ENCODE measurements at places on chromosomes 1 and 21. TPM values are rescaled to one million over a fixed set of nuclear protein-coding genes. Genes with fewer than 3 reads are reported as not detected.

DNA sequence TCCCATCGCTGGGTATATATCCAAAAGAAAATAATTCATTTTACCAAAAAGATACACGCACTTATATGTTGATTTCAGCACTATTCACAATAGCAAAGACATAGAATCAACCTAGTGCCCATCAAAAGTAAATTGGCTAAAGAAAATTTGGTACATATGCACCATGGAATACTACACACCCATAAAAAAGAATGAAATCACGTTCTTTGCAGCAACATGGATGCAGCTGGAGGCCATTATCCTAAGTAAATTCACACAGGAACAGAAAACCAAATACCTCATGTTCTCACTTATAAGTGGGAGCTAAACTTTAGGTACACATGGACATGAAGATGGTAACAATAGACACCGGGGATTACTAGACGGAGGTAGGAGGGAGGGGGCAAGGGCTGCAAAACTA, 50.0 kb upstream of the ZNF644 start:
- no peak for DNase-seq

- DNase-seq, result no peak
Observed at GRCh38 chr1:160520582-160520981, 2.5 kb downstream of the SLAMF6 start.

- no peak for DNase-seq
Observed at GRCh38 chr1:169201084-169201619, 94.7 kb downstream of the ATP1B1 start.

- DNase-seq, result no peak
Observed at GRCh38 chr1:172447641-172448040, 3.8 kb upstream of the PIGC start.

- DNase-seq, result no peak
Observed at GRCh38 chr1:1630965-1631781, 800 bp upstream of the MMP23B start.

- DNase-seq, result no peak
Observed at GRCh38 chr1:19313636-19313959, 1.5 kb downstream of the SLC66A1 start.

DNA sequence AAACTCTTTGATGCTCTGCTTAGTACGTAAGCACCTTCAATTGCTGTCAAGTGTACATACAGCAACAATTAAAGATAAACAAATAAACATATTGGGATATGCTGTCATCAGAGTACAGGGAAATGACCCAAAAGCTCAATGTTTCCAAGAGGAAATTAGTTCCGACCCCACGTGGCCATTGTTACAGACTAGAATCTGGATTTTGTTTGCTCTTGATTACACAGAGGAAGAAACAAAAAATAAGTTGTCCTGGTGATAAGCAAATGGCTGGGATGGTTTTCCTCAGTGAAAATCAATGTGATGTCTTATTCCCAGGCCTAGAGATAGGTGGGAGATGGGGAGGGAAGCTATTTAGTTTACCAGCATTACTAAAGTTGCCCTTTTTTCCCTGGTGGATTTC, 113.0 kb upstream of the UBE2U start:
- DNase-seq, result no peak

DNA sequence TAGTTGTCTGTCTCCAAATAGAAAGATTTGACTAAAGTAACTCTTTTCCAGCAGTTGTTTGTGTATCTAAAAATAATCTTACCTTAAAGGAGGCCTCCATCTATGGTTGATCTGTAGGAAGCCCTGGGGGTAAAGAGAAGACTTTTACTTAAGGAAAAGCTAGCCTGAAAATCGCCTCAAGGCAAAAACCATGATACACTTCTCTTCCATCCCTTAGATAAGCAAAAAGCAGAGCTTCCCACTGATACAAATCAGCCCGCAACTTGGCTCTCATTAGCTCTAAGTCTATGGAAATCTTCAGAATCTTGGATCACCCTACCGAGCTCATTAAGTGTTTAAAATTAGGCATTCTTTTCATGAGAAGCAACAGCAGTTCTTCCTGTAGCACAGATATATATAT, 576.9 kb upstream of the PTBP2 start:
- DNase-seq, result no peak

- DNase-seq, result no peak
Observed at GRCh38 chr1:37861151-37861550, 1.8 kb upstream of the MTF1 start.

DNA sequence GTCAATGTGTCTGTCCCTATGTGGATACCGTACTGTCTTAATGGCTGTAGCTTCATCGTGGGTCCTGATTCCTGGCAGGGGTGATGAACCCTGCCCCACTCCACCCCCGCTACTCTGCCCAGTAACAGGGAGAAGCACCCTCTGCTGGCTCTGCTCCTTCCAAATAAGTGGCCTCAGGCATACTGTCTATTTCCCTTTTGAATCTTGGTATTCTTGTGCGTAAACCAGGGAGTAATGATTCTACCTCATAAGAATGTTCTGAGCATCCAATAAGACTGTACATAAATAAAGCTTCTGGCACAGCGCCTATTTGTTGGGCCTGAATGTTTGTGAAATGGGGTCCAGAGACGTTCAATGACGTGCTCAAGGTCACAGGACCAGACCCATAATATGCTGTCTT, 35.2 kb upstream of the CTPS1 start:
- DNase-seq, result no peak

DNA sequence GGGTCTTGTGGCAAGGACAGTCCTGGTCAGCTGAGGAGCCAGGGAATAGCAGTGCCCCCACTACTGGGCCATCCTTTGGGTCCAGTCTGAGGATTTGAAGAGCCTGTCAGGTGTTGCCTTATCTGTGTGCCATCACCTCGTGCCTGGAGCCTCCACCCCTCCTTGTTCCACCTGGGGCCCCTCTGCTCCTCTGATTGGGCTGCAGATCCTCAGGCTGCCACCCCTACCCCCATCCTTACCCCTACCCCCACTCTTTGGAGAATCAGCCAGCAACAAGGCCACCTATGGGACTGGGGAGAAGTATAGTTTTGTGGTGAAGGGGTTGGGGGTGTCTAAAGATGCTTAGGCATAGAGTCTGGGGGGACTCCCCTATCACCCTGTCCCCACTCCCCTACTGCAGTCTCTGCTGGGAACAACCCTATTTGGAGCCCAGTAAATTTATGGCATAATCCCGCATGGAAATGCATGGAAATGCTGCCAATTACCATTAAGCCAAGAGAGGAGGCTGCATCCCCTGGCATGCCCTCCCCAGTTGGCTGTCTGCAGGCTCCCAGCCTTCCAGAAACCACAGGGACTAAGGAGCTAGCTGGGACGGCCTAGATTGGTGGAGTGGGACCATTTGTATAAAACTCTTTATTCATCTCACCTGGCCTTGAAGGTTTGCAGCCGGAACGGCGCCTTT, 142.7 kb upstream of the CSF3R start:
- DNase-seq, result no peak

- no peak for DNase-seq
Observed at GRCh38 chr21:46424621-46425020, 34.1 kb upstream of the DIP2A start.

DNA sequence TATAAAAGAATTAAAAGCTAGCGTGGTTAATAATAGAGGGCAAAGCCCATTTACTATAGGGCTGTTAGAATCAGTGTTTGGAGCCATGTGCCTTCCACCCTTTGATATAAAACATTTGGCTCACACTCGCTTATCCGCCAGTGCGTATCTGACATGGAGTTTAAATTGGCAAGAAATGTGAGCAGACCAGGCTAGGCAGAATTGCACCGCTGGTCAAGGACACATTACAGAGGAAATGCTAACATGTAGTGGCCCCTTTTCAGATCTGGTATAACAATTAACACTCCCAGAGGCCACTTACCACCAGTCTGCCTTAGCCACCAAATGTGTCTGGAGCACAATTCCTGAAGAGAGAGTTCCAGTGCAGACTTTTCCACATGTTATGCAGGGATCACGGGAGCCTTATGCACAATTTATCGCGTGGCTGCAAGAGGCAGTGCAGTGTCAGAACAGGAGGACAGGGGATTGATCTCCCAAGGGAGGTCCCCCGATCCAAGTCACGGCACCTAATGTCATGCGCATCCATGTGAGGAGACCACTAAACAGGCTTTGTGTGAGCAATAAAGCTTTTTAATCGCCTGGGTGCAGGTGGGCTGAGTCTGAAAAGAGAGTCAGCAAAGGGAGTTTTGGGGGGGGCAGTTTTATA, 14.0 kb downstream of the GSTM3 start:
- no peak for DNase-seq

- DNase-seq, result no peak
Observed at GRCh38 chr1:42657201-42657600, 1.0 kb upstream of the PPIH start.

DNA sequence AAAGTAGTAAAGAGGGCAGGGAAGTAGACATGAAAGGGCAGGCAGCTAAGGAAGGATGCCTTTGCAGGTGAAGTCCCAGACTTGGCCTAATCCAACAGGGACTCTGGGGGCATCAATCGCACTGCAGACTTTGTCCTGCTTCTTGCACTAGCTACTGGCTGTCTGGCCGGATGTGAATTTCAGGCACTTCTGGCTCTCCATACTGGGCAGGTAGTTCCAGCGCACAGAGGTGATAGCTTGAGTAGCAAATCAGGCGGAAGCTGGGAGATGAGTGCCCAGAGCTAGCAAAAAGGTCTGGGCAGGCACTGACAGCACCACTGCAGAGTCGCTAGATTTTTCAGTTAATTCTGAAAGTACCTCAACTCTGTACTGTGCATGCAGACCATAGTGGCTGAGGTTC, 997 bp downstream of the RSPH1 start:
- no peak for DNase-seq

GRCh38 chr1:89758156-89758555, 62.7 kb upstream of the LRRC8D start:
- no peak for DNase-seq

GRCh38 chr1:18807334-18808063, 52.0 kb downstream of the TAS1R2 start:
- no peak for DNase-seq

GRCh38 chr1:18637511-18637960, 6.9 kb downstream of the PAX7 start:
- no peak for DNase-seq

- DNase-seq, result no peak
Observed at GRCh38 chr1:240171907-240172306, 80.2 kb downstream of the FMN2 start.

GRCh38 chr1:222522105-222522915, 25.6 kb downstream of the HHIPL2 start:
- DNase-seq, result no peak

GRCh38 chr1:1778663-1779319, 521 bp upstream of the NADK start:
- DNase-seq, result no peak

GRCh38 chr1:94543893-94544635, 2.5 kb upstream of the F3 start:
- DNase-seq, result no peak

- no peak for DNase-seq
Observed at GRCh38 chr1:21898326-21899200, 38.5 kb downstream of the HSPG2 start.

GRCh38 chr1:218475699-218476098, 130.6 kb downstream of the TGFB2 start:
- DNase-seq, result no peak

DNA sequence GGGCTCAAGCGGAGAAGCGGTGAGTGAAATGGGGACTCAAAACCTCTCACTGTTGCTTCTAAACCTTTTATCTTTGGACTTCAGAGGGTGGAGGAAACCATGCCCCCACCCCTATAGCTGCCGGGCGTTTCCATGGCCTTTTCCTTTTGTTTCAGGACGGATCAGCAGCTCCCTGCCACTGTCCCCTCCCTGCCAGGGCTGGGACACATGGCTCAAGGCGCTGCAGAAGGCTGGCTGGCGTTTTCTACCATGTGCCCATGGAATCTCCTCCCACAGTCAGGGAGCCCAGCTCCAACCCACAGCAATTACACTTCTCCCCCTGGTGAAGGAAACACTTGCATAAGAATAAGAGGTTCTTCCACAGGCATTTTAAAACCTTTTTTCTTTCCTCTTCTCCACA, 812.7 kb downstream of the PLA2G4A start:
- DNase-seq, result no peak

DNA sequence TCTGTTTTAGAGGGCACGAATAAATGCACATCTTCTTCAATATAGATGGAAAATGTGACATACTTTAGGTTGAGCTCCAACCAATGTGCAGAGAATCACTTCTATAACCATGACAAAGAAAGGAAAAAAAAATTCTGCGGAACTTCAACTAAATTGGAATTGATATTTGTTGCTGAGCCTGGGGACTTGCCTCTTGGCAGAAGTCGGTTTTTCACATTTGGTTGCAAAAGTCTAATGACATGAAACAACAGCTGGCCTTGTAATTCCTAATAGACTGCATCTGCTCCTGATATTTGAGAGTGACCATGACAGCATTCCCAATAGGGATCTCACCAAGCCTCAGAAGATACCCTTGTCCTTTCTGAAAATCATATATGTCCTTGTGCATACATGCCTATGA, 112.8 kb downstream of the PRRX1 start:
- DNase-seq, result no peak

DNA sequence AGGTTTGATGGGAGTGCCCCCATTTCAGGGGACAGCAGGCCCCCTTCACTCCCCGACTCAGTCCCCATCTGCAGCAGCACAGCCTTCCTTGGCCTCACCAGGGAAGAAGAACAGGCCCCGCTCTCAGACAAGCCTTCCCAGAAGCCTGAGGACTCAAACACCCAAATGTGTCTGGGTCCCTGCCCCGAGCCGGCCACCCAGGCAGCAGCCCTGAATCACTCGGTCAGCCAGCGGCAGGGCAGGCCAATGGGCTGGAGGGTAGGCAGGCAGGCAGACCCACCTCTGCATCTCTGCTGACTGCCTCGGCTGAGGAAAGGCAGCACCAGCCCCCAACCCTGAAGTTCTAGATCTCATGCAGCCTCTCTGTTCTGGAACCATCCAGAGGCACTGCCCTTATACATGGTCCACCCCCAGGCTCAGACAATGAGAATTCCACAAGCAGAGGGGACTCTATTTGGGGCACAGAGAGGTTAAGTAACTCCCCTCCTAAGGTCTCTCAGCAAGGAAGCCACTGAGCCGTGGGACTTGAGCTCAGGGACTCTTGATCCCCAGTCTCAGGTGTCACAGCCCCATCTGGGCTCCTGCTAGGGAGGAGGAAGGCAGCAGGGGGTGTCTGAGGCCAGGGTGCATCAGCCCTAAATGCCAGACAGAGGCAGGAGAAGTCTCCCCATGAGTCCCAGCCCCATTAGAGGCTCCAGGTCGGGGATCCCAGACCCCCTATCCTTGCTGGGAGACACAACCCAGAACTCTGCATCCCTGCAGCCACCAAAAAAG, 33.2 kb upstream of the RUNX3 start:
- no peak for DNase-seq

Gene RAB3GAP2
- polyA plus RNA-seq, result 27.2 TPM

Gene FAM72C
- 4.4 TPM for polyA plus RNA-seq

Gene OVAAL
- not detected for polyA plus RNA-seq

Gene AKNAD1
- polyA plus RNA-seq, result not detected

Gene TRNP1
- polyA plus RNA-seq, result 8.2 TPM

Gene KRTAP20-3
- not detected for polyA plus RNA-seq

Gene ASPM
- polyA plus RNA-seq, result 24.4 TPM

Gene FAM72B
- polyA plus RNA-seq, result 4.8 TPM

Gene UMODL1
- polyA plus RNA-seq, result not detected

Gene THEM5
- 0.41 TPM for polyA plus RNA-seq

Gene PLA2G5
- polyA plus RNA-seq, result not detected

Gene LIN9
- 10.4 TPM for polyA plus RNA-seq

Gene NUP210L
- 0.22 TPM for polyA plus RNA-seq
